Endothelial cell of umbilical vein (primary cell): ENCODE measurements at places on chromosomes 6 and 20. TPM values are rescaled to one million over a fixed set of nuclear protein-coding genes. Genes with fewer than 3 reads are reported as not detected.

FAM83C gene
- total RNA-seq = not detected in 2 replicates

DNA sequence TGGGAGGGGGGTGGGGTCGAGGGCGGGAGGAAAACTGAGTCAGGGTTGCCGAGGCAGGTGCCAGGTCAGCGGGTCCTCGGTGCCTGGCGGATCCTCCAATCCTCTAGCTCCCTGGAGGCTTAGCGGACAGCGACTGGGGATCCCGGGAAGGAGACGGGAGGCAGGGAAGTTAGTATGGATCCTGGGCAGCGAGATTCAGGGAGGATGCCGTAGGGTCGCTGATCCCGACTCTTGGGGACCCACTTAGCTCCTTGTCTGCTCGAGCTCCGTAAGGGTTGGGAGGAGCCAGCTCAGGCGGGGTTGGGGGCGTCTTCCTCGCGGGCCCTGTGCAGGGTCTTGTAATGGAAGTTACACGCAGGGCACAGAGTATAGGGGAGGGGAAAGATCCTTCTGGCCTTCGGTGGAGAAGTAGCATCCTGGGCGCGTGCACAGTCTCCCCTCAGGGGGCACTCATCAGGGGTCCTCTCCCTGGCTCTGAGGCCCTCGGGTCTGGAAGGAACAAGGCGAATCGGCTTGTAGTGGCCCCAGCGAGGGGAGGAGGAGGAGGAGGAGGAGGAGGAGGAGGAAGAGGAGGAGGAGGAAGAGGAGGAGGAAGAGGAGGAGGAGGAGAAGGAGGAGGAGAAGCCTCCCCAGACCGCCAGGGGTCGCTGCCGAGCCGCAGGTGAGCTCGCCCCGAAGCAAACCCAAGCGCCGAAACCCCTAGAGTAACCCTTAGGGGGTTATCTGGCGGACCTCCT, 6.4 kb upstream of the SLC12A5 start:
- DNase-seq = no peak
- H3K4me1 ChIP-seq = no peaks in the 10 kb centered on the region
- no peaks in the 10 kb centered on the region for H3K36me3 ChIP-seq
- peaks cover 10% of the 10 kb centered on the region for H3K27me3 ChIP-seq
- no peak overlapping the region for H3K27ac ChIP-seq
- H3K4me3 ChIP-seq = no peak overlapping the region

DNA sequence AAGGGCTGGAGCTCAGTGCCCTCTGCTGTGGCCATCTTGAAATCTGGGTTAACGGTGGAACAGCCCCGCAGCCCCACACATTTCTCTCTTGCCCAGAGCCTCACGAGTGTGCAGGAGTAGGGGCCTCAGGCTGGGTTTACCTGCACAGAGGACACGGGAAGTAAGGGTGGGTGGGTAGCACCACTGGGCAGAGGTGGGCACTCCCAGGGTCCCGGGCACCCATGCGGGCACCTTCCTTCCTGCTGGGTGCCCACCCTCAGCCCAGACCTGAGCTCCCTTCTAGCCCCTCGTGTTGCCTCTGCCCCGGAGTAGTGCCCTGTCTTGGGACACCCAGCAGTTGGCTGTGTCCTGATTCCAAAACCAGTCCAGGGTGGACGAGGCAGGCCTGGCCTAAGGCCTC, 11.2 kb downstream of the COL9A3 start:
- no peak overlapping the region for H3K27ac ChIP-seq
- no peaks in the 10 kb centered on the region for H3K4me1 ChIP-seq
- no peaks in the 10 kb centered on the region for H3K36me3 ChIP-seq
- no peaks in the 10 kb centered on the region for H3K27me3 ChIP-seq
- DNase-seq = no peak

- DNase-seq = no peak
- no peaks in the 10 kb centered on the region for H3K36me3 ChIP-seq
- H3K27ac ChIP-seq = no peak overlapping the region
- H3K27me3 ChIP-seq = no peaks in the 10 kb centered on the region
- no peak overlapping the region for H3K4me3 ChIP-seq
Measured at GRCh38 chr6:14231071-14231483, 113.5 kb downstream of the CD83 start.

- H3K27me3 ChIP-seq = no peaks in the 10 kb centered on the region
- no peak overlapping the region for H3K27ac ChIP-seq
- no peaks in the 10 kb centered on the region for H3K36me3 ChIP-seq
- no peak overlapping the region for H3K4me3 ChIP-seq
Measured at GRCh38 chr6:113508249-113508648, 348.9 kb upstream of the MARCKS start.

PRND gene
- 0.18 and 0.28 TPM in 2 replicates for total RNA-seq

BLTP3A gene
- 9.3 and 10.5 TPM in 2 replicates for total RNA-seq

DNA sequence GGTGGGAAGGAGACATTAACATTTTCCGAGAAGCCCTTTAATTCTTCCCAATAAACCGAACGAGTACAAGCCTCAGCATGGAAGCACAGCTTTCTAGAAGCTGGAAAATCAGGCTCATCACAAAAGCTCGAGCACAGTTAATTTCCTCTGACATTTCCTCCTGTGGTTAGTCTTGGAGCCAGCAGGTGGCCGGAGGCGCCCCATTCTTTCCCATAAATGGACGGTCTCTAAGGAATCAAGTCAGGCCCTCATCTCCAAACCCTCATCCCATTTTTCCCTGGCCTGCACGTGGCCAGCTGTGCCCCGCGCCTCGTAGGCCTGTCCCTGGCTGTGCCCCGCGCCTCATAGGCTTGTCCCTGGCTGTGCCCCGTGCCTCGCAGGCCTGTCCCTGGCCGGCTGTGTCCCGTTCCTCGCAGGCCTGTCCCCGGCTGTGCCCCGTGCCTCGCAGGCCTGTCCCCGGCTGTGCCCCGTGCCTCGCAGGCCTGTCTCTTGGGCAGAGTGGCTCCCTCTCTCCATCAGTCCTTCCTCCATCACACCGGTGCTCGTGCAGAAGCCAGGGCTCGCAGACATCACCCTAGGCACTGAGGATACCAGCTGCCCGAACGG, 19.7 kb upstream of the NTSR1 start:
- H3K4me1 ChIP-seq = no peaks in the 10 kb centered on the region
- no peak overlapping the region for H3K4me3 ChIP-seq
- peak; percentile 52 for DNase-seq
- peaks cover 2% of the 10 kb centered on the region for H3K27me3 ChIP-seq
- H3K27ac ChIP-seq = no peak overlapping the region

- H3K36me3 ChIP-seq = no peaks in the 10 kb centered on the region
- H3K4me3 ChIP-seq = no peak overlapping the region
- no peak for DNase-seq
- H3K27ac ChIP-seq = no peak overlapping the region
- H3K4me1 ChIP-seq = peaks cover 13% of the 10 kb centered on the region
Measured at GRCh38 chr6:81802356-81802755, 49.9 kb upstream of the TENT5A start.

DNA sequence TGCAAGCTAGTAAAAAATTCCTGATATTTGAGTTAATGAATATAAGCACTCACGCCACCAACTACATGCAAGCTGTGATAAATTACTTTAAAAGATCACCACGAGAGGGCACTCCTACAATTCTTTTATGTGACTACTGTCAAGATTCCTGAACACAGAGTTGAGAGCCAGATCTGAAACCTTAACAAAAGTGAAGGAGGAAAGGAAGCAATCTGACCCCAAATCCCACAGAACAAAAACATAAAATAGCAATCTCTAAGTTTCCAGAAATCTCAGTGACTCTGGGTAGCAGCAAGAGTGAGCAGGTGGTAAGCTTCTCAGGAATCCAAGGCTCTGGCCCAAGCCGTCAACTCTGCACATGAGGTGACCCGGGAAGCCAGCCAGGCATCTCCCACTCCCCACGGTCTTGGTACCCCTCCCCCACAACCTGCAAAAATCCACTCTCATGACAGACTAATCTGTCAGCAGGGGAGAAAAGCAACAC, 55.1 kb downstream of the STAU1 start:
- H3K4me3 ChIP-seq = no peak overlapping the region
- no peaks in the 10 kb centered on the region for H3K4me1 ChIP-seq

CRISP3 gene
- total RNA-seq = not detected in 2 replicates

- H3K27me3 ChIP-seq = no peaks in the 10 kb centered on the region
- DNase-seq = no peak
- H3K27ac ChIP-seq = no peak overlapping the region
Measured at GRCh38 chr6:108671790-108672189, 111.1 kb downstream of the FOXO3 start.

RRAGD gene
- total RNA-seq = 0.90 and 2.0 TPM in 2 replicates

DNA sequence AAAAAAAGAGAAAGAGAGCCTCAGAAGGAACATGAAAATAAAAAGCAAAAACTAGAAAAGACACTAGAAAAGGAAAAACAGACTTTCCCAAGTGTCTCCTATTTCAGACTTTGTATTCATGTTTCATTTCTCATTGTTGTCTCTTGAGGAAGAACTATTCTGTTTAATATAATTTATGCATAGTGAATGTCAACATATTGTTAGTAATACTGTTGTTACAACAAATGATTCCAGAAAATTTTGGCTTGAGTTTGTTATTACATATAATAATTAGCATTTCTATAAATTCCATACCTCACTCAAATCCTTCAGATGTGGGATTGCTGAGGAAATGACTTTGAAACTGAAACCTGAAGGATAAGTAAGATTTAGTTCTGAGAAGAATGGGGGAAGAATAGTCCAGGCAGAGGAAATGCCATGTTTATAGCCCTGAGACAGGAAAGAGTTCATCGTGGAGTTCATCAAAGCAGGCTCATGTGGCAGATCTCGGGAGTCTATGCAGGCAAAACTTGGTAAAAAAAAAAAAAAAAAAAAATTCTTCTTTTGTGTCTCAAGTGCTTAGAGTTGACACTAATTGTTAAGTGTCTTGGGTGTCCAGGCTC, 53.1 kb upstream of the EIF2S2 start:
- no peak overlapping the region for H3K4me3 ChIP-seq
- H3K4me1 ChIP-seq = peaks cover 10% of the 10 kb centered on the region
- no peaks in the 10 kb centered on the region for H3K36me3 ChIP-seq
- no peaks in the 10 kb centered on the region for H3K27me3 ChIP-seq

EBF4 gene
- 3.0 and 3.4 TPM in 2 replicates for total RNA-seq

DNA sequence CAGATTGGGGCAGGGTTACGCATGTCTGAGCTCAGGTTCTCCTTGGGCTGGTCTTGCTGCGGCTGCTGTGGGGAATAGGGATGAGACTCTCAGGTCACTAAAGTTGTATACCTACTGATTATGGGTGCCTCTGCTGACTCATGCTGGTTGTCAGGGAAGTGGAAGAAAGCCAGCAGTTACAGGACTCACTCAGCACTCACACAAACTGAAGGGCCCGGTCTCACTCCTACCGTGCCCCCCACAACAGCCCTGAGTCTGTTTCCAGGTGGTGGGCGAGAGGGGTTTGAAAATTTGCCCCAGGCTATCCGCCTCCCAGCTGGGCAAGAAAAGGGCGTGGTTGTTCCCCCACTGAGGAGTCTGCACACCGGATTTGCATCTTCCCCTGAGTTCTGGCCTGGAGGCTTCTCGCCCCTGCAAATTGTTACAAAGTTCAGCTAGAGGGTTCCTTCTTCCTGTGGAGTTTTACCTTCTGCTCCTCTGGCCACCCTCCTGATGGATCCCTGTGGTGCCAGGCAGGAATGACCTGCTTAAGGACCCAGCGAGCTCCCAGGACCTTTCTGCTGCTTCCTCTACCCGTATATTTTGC, 659.2 kb downstream of the HDGFL1 start:
- H3K27me3 ChIP-seq = no peaks in the 10 kb centered on the region
- H3K4me1 ChIP-seq = no peaks in the 10 kb centered on the region
- no peak overlapping the region for H3K27ac ChIP-seq
- no peaks in the 10 kb centered on the region for H3K36me3 ChIP-seq
- DNase-seq = no peak
- H3K4me3 ChIP-seq = no peak overlapping the region

MATN4 gene
- 0.14 TPM in 1 of 2 replicates, not detected in the other for total RNA-seq

GRCh38 chr6:12601881-12602280, 114.7 kb upstream of the PHACTR1 start:
- no peaks in the 10 kb centered on the region for H3K27me3 ChIP-seq
- H3K4me1 ChIP-seq = peaks cover 23% of the 10 kb centered on the region
- peak; percentile 63 for DNase-seq
- peak overlapping the region; percentile 25 for H3K27ac ChIP-seq
- no peak overlapping the region for H3K4me3 ChIP-seq
